Epithelial cell of alveolus of lung (primary cell): ENCODE measurements at places on chromosomes 2 and 18. TPM values are rescaled to one million over a fixed set of nuclear protein-coding genes. Genes with fewer than 3 reads are reported as not detected.

The ERCC3 gene
- total RNA-seq, result 22.2 and 25.6 TPM in 2 replicates

The CABYR gene
- total RNA-seq, result 0.88 and 6.9 TPM in 2 replicates

The IL1RN gene
- total RNA-seq, result 0.13 TPM in 1 of 2 replicates, not detected in the other

The ZSCAN30 gene
- total RNA-seq, result 15.1 and 21.6 TPM in 2 replicates

The SIX3 gene
- total RNA-seq, result not detected in 2 replicates

The CHRNG gene
- 3.3 TPM in 1 of 2 replicates, not detected in the other for total RNA-seq

The PLA2R1 gene
- total RNA-seq, result 2.0 and 3.0 TPM in 2 replicates

The SERPINB13 gene
- total RNA-seq, result not detected in 2 replicates

The EVA1A gene
- 4.9 and 50.7 TPM in 2 replicates for total RNA-seq

The CYRIA gene
- 1.9 and 3.1 TPM in 2 replicates for total RNA-seq

The TRIM43 gene
- total RNA-seq, result not detected in 2 replicates

The CLEC4F gene
- total RNA-seq, result not detected in 2 replicates

The PLGLB1 gene
- total RNA-seq, result 0.13 and 1.2 TPM in 2 replicates

The LMAN2L gene
- total RNA-seq, result 22.0 and 24.7 TPM in 2 replicates

The ZNF521 gene
- 15.4 and 36.2 TPM in 2 replicates for total RNA-seq

The DPP10 gene
- total RNA-seq, result 2.6 TPM in 1 of 2 replicates, not detected in the other

The SP9 gene
- not detected in 2 replicates for total RNA-seq

The CXXC1 gene
- 38.3 and 39.3 TPM in 2 replicates for total RNA-seq

The HTR2B gene
- total RNA-seq, result 0.08 TPM in 1 of 2 replicates, not detected in the other

The CPS1 gene
- total RNA-seq, result 13.4 and 23.7 TPM in 2 replicates

The SMARCAL1 gene
- total RNA-seq, result 22.0 and 24.5 TPM in 2 replicates

The TUBB8B gene
- not detected in 2 replicates for total RNA-seq
